ENCODE measurements at places on chromosomes 13 and 19.

DNA sequence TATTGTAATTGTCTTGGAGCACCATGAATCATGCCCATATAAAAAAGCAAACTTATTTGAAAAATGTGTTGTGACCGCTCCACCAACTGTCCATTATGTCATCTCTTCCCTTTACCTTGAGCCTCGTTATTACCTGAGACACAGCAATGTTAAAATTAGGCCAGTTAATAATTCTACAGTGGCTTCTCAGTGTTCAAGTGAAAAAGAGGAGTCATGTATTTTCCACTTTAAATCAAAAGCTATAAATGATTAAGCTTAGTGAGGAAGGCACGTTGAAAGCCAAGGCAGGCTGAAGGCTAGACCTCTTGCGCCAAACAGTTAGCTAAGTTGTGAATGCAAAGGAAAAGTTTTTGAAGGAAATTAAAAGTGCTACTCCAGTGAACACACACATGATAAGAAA is 210.5 kb downstream of the GPC6 start:
- no peak for DNase-seq

- no peak for DNase-seq
Measured at GRCh38 chr19:16895467-16896145, 6.8 kb downstream of the F2RL3 start.

- DNase-seq: no peak
Measured at GRCh38 chr13:97934590-97934989, 18.9 kb upstream of the IPO5 start.

GRCh38 chr19:35404879-35405622 is 34.2 kb downstream of the GPR42 start:
- no peak for DNase-seq

DNA sequence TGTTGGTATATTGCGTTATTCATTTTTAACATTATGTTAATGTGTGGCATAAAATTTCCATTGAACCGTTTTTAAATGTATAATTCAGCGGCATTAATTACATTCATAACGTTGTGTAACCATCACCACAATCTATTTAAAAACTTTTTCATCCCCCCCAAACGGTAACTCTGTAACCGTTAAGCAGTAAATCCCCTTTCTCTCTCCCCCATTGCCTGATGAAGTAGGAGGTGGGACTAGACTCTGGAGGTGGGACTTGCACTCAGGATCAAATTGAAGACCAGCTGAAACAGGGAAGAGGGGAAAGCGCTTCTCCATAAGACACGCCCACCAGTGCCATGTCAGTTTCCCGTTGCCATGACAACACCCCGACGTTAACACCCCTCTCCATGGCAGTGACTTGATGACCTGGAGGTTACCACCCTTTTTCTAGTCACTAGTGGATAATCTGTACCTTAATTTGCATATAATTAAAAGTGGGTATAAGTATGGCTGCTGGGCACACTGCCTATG is 16.8 kb downstream of the CLEC11A start:
- DNase-seq: no peak

DNA sequence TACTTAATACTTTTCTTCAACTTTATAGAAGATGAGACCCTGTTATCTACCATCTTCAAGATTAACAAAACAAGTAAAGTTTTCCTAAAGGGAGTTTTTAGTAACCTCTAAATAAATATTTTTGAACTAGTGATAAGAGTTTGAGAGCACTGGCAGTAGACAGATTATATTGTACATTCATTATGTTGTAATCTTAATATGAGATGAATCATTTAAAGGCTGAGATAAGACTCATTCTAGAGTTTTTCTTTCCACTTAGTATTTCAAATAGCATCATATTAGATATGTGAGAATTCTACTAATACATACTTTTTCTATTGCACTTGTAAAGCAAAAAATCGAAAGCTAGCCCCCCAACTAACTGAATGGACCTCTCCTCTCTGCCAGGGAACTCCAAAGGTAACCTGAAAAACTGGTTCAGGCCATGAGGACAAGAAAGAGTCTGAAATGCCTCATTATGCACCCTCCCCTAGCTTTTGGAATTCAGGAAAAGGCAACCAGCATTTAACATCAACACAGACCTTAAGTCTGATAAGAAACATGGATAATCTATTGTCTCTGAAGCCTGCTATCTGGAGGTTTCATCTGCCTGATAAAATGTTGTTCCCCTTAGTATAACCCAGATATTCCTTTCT is 875.4 kb upstream of the SLC10A2 start:
- no peak for DNase-seq

DNA sequence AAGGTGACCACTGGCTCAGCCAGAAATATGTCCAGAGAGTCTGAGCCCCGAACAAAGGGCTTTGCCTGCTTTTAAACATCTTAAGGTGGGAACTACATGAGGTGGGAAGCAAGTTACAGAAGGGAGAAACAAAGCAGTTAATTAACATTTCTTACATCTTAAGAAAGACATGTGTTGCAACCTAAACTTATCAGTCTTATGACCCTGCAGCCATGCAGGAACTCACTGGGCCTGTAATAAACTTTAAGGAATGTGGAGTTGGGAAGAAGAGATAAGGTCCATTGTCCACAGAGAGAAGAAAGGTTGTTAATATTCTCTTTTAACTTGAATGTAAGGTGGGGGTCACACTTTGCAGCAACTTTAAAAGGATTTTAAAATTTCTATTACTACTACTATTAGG is 46.8 kb upstream of the CYP2A7 start:
- DNase-seq: no peak
